CD8-positive, alpha-beta memory T cell (primary cell): ENCODE measurements at places on chromosomes 5 and 9.

DNA sequence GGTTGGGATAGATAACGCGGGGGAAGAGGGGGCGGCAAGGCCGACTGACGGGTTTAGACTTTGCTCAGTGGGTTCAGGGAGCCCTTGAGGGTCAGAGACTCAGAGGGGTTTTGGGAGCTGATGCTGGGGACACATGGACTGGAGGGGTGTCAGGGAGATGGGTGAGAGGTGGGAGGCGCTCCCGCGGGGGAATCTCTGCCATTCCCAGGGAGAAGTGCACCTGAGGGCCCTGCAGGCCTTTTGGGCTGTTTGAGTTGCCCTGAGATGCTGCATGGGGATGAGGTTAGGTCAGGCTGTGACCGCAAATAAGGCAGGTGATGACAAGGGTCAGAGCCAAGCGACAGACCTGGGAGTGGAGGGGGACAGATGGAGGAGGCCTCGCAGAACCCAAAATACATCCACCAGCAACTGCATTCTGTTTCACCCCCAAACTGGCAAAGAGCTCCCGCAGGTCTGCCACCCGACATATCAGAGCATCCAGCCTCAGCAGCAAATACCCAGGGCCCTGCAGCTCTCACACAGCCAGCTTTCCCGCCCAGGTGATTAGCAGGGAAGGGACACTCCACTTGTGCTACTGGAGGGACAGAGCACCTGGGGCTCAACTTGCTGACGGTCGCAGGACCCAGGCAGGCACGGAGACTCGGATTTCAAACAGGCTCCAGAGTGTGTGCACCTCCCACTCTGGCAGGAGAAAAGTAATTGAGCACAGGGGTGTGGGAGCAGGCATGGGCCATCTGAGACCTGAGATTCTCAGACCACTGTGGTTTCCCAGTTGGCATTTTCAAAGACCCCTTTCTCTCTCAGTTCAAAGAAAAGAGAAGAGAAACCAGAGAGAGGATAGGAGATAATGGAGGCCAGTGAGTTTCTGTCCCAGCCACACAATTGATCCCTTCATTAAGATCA lies 26.4 kb downstream of the TMOD1 start:
- DNase-seq: no peak

GRCh38 chr9:135887585-135888050 lies 19.7 kb downstream of the CAMSAP1 start:
- DNase-seq: peak; percentile 73

GRCh38 chr5:54930736-54931135 lies 54.7 kb downstream of the ESM1 start:
- DNase-seq: no peak

GRCh38 chr5:156667616-156668015 lies 182.5 kb upstream of the PPP1R2B start:
- no peak for DNase-seq

DNA sequence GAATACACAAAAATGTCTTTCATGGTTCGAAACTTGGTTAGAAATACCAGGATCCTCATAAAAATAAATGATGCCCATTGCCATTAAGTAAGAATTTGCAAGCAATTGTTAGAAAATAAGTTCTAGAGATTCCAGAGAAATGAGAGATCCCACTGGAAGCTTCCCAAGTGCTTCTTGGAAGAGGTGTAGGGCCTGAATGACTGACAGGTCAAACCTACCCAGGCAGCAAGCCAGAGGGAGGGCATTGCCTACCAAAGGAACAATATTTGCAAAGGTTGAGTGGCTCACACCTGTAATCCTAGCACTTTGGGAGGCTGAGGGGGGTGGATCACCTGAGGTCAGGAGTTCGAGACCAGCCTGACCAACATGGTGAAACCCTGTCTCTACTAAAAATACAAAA lies 777.0 kb upstream of the WWC1 start:
- DNase-seq: no peak

DNA sequence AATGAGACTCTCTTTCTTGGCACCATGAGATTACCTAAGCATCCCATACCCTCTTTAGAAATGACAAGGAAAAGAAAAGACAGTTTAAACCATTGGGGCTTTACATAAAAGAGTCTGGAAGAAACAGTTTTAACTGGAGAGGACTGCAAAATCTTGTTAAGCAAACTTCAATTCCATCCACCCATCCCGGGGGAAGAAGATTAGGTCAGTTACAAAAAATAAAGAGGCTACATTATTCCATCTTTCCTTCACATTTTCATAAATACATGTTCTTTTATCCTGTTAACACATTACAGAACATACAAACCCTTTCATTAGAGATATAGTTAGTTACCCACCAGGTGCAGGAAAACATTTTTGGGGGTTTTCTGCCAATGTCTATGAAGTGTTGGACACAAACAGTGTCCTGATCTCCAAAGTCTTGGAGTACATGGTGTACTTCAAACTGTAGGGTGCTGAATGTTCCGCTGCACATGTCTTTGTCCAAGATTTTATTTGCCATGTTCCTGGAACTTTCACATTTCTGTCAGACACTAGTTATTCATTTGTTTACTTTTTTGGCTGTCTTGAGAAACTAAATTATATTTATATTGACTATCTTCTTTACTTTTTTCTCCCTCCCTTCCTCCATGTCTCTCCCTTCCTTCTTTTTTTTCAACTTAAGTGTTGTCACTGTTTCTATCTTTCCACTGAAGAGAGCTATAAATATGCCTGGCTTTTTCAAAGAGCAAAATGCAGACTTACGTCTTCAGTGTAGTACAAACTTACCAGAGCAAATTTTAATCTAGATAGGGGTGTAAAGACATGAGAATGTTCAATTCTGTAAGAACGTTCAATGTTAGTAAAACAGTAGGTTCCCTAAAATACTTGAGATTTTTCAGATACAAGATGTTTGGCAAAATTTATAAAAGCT lies 410.9 kb upstream of the PRR16 start:
- no peak for DNase-seq

DNA sequence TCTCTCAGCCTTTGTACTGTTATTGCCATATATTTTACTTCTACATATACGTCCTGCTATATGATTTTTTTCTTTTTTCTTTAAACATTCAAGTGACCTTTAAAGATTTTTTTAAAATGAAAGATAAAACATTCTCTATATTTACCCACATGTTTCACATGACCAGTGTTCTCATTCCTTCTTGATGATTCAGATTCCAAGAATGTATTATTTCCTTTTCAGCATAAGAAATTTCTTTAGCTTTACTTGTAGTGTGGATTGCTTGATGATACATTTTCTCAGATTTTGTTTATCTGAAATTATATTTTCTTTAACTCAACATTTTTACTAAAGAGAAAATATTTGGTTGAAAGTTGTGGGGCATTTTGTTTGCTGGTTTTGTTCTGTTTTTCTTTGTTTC lies 792.1 kb downstream of the BRINP1 start:
- no peak for DNase-seq
